ENCODE measurements at places on chromosomes 5 and 9. TPM values are rescaled to one million over a fixed set of nuclear protein-coding genes. Genes with fewer than 3 reads are reported as not detected.

Gene CKS2
- total RNA-seq = 192 TPM

DNA sequence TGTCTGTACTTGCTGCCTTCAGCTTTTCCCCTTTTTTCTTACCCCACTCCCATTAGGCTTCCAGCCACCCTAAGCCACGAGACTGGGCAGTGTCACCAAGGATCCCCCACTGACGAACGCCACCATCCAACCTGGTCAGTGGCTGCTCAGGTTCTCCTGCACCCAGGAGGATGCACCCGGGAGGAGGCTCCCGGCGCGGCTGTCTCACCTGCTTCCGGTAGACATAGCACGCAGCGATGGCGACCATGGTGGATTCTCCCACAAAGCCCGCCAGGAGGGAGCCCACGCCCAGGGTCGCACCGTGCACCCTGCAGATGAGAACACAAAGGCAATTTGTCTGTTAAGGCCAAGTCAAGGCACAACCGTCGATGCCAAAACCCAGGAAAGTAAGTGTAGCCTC, 48.1 kb downstream of the OTULIN start:
- DNase-seq = no peak

DNA sequence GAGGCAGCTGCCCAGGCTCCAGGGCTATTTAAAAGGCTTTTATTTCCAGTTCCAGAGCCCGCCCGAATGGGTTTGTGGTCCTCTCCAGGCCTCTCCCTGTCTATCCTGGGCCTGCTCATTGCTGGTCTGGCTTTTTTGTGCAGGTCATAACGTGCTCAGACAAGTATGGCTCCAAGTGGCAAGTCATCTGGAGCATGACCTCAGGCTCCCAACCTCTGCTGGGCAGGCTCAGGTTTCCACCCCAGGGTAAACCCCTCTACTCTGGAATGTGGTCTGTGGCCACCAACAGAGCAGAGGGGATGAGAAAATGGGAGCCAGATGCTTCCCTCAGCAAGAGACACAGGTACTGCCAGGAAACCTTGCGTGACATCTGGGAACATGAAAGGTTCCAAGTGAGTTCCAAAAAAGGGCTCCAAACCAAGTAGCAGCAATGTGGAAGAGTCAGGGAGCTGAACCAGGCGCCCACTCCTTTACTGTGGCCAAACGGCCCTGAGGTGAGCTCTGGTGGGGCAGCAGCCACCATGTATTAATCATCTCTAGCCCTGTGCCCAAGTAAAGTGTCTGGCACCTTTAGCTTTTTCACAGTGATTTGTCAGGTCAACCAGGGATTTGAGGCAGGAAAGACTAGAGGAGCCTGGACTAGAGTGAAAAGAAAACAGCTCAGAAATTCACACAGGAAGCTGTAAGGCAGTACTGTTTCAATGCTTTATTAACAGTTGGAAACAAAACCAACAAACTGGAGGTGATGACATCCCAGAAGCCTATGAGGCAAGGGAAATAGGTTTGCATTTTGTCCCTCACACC, 25.7 kb downstream of the PCDHGC5 start:
- peak; percentile 54 for DNase-seq

- no peak for DNase-seq
Observed at GRCh38 chr9:22383718-22384117, 62.9 kb upstream of the DMRTA1 start.

- no peak for DNase-seq
Observed at GRCh38 chr9:130444565-130445221, at the start of gene ASS1. Gene ASS1 (plus strand): TSS chr9:130444961. CDS start chr9:130452229, 7,268 bp downstream.

Gene SLC6A19
- not detected for total RNA-seq

DNA sequence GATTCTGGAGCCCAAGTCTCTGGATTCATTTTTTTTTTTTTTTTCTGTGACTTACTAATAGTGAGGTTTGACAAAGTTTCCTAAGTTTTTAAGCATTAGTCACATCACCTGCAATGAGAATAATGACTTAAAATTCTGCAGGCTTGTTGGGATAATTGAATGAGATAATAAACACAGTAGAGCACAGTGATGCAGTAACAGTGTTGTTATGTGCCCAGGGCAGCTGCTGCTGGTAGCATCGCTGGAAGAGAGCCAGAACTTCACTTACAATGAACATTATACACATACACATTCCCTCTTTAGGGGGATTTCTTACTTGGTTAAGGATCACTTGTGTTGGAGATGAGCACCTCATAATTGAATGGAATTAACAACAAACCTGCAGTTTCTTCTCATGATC, 78.9 kb downstream of the ALDH7A1 start:
- peak; percentile 92 for DNase-seq

GRCh38 chr5:88673253-88674105, 209.5 kb downstream of the MEF2C start:
- no peak for DNase-seq

Gene PRR16
- total RNA-seq = 10.6 TPM

GRCh38 chr9:6525326-6526045, 112.5 kb downstream of the UHRF2 start:
- peak; percentile 86 for DNase-seq

GRCh38 chr9:132978451-132979131, at the start of gene GFI1B:
Gene GFI1B (plus strand): TSS chr9:132978694. CDS start chr9:132986679, 7,985 bp downstream.
- DNase-seq = no peak

- DNase-seq = no peak
Observed at GRCh38 chr9:88979021-88979420, 12.2 kb upstream of the S1PR3 start.

GRCh38 chr5:23367874-23368273, 139.5 kb upstream of the PRDM9 start:
- DNase-seq = no peak

Gene BTNL3
- not detected for total RNA-seq

DNA sequence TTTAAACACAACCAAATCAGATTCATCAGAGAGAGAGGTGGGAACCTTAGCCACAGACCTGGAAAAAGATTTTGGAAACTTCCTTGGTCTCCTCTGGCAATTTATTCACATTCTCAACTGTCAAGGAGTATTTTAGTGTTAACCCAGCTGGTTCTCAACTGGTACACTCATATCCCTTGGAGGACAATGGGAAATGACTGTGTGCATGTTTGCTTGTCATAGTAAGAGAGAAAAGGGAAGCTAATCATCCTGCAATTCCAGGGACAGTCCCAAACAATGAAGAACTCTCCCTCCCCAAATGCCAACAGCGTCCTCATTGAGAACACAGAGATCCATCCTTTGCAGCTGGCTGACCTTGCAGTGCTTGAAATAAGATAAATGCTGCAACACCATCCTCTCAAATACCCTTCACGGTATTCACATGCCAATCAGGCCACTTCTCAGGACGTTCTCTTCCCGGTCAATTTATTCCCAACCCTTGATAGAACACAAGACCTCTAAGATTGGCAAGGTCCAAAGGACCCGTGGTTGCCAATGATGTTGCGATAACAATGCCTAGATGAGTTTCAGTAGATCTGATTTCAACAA, 75.5 kb downstream of the EPB41L4B start:
- no peak for DNase-seq

DNA sequence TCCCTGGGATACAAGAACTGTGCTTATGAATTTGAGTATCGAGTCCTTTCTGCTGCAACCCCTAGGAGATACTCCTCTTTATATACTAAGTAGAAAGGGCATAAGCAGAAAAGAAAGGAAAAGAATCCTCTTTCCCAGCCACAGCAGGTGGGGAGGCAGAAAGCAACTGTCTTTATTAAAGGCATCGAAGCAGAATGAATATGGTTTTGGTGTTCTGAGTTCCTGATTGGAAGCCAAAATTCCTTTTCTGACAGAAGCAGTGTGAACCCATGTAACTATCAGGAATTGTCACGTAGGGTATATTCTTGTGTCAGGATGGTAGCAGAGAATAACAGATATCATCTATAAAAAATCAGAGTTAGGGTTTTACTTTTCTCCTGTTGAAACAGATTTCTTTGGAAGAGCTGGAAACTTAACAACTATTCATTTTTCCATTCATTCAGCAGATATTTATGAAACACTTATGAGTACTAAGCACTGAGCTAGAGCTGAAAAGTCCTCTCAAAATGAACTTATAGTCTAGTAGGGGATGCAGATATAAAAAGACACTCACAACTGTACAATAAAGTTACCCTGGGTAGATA, 96.5 kb upstream of the LHFPL2 start:
- DNase-seq = no peak

Gene PTGS1
- total RNA-seq = 21.1 TPM

DNA sequence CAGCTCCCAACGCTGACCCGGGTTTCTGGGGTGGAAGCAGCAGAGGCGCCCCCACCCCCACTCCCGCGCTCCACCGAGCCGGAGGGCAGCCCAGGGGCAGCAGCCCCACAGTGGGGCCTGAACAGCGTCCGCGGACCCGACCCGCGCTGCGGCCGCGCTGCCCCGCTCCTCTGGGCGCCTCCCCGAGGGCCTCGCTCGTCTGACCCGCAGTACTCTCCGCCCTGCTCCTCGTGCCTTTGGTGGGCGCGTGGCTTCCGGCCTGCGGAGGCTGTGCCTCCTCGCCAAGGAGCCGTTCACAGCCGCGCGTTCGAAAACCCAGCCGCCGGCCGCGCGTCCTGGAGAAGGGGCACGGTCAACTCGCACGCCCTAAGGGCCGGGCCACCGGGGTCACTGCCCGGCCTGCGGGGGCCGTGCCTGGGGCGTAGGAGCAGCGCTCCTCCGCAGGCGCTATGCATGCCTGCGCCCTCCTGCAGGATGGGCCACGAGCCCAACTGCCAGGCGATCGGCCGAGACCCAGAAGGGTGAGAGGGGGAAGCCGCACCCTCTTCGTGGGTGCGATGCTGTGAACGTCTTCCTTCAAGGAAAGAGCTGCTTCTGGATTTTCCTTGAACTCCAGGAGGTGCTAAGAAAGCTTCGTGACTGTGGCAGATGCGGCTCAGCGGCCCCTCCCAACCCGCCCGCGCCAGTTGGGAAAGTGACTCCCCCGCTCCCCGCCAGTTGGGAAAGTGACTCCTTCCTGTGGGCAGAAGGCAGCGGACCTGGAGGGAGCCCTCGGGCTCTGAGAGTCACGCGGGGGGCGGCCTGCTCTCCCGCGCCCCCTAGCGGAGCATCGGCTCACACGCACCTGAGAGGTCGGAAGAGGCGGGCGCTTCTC, 82.7 kb downstream of the HSD17B3 start:
- no peak for DNase-seq

Gene DPYSL3
- 50.2 TPM for total RNA-seq

DNA sequence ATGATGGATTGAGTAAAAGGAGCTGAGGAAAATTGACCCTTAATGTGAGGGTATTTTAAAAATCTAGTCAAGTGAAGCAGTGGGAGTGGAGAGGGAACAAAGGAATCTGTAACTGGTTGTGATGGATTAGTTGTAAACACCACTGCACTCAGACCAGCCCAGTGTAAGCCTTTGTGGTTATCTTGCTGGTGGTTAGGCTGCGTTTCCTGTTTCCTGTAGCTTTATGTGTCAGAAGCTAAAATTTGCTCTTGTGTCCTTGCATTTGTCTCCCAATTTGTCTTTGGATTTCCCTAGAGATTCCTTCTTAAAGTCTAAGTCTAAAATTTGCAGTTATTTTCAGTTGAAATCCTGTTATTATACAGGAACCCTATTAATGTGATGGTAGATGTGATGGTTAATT, 6.3 kb downstream of the IFNA21 start:
- DNase-seq = no peak

GRCh38 chr5:66285343-66285922, 141.3 kb downstream of the SREK1 start:
- no peak for DNase-seq

DNA sequence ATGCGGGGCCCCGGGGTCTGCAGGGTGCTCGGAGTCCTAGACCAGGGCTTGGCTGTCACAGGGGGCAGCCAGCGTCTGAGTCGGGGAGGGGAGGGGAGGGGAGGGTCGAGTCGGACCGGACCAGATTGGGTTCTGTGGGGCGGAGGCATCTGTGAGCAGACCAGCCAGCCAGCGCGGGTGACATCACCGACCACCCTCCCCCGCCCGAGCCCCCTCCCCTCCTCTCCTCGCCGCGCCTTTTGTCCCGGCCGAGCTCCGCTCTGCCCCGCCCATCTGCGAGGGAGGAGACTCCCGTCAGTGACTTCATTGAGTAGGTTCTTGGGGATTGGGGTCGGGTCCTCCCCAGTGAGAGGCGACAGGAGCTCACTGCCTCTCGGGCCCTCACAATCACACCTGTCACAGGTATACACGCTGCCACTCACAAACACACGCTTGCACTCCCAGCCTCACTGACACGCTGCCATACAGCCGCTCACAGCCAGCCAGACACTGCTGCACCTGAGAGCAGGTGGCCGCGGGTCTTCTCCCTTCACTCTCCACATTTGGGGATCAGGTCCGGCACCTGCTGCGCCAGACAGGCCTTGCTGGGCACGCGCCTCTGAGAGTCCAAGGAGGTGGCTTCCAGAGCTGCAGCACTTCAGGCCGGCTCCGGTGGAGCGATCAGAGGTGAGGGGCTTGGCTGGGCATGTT, 546 bp downstream of the DNAJB5 start:
- peak; percentile 39 for DNase-seq

Gene NPR3
- total RNA-seq = 88.2 TPM

GRCh38 chr5:133756036-133756435, 143.7 kb upstream of the FSTL4 start:
- no peak for DNase-seq

- no peak for DNase-seq
Observed at GRCh38 chr5:142363619-142363963, 38.8 kb upstream of the SPRY4 start.

DNA sequence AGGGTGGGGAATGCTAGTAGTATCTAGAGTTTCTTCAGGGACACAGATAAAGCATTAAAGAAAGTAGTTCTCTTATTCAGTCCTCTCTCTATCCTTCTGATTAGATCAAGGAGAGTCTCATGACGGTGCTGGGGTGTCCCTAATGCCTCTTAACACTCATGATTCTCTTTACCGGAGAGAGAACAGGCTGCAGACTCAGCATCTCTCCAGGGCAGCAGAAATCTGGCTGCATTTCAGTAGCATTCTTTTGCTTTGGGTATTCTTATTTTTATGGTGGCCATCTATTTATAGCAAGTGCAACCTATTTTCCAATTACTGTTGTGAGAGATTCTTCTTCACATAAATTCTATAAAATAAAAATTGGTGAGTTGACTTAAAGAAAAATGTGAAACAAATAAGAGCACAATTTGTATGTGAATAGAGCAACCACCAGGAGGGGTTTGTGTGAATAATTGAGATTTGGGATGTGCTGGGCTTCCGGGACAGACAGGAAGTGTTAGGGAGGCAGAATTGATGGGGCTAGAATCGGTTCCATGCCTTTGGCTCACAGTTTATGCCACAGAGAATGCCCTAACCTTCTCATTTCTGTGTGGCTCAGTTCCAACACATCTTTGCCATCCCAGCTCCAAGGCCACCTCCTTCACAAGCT, 23.8 kb upstream of the BOD1 start:
- DNase-seq = no peak
